ENCODE measurements at places on chromosomes 13 and 19. TPM values are rescaled to one million over a fixed set of nuclear protein-coding genes. Genes with fewer than 3 reads are reported as not detected.

GRCh38 chr19:14728595-14728994 lies 38.7 kb downstream of the ZNF333 start:
- DNase-seq = no peak

The TNNT1 gene
- total RNA-seq = 47.2 TPM

The COMP gene
- total RNA-seq = 0.90 TPM

DNA sequence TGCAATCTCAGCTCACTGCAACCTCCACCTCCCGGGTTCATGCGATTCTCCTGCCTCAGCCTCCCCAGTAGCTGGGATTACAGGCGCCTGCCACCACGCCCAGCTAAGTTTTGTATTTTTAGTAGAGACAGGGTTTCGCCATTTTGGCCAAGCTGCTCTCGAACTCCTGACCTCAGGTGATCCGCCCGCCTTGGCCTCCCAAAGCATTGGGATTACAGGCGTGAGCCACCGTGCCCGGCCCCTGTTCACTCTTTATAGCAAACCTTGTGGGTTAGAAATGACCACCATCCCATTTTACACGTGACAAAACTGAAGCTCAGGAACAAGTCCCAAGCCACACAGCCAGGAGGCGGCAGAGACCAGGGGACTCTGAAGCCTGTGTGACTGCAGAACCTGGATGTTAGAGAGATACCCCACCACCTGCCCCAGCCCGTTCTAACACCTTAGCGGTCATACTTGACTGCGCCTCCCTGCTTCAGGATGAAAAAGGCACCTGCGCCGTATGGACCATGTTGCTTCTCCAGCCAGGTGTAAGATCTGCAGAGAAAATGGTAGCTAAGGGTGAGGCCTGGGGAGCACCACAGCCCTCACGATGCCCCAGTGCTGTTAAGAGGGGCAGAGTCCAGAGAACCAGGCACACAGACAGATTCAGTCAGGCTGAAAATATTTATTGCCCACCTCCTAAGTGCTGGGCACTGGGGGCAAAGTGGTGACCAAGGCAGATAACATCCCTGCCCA lies 3.6 kb downstream of the DMAC2 start:
- DNase-seq = no peak

The VSTM2B gene
- total RNA-seq = not detected

The NXNL1 gene
- total RNA-seq = not detected

DNA sequence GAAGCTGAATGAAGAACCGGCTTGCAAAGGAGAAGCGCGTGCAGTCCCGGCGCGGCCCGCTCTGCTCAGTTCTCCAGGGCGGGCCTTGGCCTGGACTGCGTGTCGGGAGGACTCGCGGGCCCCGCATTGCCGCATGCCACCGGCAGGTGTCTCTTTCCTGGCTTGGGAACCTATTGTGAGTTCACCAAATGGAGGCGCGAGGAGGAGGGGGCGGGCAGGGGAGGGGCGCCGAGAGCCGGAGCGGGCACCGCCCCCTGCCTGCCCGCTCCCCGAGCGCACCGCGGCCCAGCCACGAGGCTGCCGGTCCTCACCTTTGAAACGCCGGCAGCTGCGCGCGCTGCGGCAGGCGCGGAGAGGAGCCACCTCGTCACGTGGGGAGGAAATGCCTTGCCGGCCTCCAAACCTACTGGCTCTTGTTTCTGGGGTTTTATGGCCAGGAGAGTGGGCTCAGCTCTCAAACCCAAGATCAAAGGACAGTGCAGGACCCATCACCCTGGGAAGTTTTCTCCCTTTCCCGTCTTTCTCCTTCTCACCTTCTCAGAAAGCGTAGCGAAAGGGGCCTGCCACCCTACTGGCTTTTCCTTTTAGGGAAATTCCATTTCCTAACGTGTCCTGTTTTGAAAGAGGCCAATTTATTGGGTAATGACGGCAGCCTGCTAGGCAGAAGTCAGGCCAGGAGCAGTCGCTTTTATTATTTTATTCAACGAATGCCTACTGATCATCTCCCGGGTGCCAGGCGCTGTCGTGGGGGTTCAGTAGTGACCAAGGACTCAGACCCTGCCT lies 13.8 kb upstream of the UBE2L5 start:
- peak; percentile 81 for DNase-seq

GRCh38 chr19:53908935-53909415 lies at the start of gene CACNG7:
Gene CACNG7, plus strand, starts transcription at chr19:53909278. Its CDS starts 3,554 bp downstream, at chr19:53912832.
- no peak for DNase-seq

GRCh38 chr13:113553511-113554332 lies 30.8 kb upstream of the TFDP1 start:
- no peak for DNase-seq

- DNase-seq = no peak
Measured at GRCh38 chr19:49767381-49767780, 580 bp downstream of the AP2A1 start.

GRCh38 chr13:37141011-37141410 lies 35.5 kb upstream of the CSNK1A1L start:
- no peak for DNase-seq
